Fibroblast of lung (primary cell): ENCODE measurements at places on chromosomes 4 and X.

DNA sequence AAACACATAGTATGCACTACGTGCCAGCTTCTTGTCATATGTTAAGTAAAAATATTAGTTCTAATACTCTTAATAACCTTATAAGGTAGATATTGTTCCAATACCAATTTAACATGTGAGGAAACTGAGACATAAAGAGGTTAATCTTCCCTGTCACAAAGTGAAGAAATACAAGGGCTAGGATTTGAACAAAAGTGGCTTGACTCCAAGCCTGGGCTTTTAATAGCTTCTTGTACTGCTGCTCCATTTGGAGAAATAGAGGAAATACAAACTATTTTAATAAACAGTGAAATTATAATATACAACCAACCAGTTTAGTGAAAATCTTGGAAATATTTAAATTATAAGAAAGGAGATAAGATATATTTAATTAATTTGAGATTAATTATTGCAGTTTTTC, 33.2 kb downstream of the TLL1 start:
- H3K27ac ChIP-seq = no peak overlapping the region
- H3K36me3 ChIP-seq = no peaks in the 10 kb centered on the region
- no peaks in the 10 kb centered on the region for H3K4me1 ChIP-seq
- no peak overlapping the region for H3K4me3 ChIP-seq
- no peaks in the 10 kb centered on the region for H3K27me3 ChIP-seq

DNA sequence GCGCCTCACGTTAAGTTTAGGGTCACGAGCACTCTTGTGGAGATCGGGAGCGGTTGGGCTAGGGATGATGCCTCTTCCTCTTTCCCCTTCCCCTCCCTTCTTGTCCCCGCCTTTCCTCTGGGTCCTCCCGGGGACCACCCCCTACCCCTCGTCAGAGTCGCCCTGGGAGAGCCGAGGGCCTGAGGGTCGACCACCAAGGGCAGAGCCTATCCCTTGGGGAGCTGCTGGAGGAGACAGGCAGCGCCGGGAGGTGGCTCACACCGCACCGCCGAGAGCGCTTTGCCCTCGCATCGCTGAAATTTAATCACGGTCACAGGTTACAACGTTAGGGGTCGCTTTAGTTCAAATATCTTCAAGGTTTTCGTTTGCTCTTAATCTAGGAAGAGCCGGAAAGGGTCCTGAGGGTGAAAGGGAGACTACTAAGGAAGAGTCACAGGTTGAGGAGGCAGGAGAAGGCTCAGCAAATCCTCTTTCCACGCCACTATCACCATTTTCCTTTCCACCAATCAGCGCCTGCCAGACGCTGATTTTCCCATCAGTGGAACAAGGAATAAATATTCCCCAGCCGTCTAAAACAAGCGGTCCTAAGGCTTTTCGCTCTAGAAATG, 528 bp upstream of the SNCA start:
- H3K36me3 ChIP-seq = no peaks in the 10 kb centered on the region
- peaks cover 16% of the 10 kb centered on the region for H3K27me3 ChIP-seq
- no peak overlapping the region for H3K27ac ChIP-seq

DNA sequence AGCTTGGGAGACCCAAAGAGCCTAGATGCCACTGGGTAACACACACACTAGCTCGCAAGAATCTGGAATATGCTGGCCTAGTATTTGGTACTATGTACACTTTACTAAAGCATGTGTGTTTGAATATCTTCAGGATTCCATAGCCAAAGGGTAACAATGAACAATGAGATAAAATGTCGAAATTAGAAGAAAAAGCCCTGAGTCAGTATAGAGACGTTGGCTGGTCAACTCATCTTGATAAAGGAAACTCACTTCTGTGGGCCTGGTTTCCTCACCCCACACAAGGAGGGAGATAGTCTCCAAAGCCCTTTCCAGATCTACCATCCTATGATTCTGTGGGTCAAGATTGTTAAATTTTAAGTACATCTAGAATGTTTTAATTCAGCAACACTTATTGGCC, 6.9 kb downstream of the ZDHHC9 start:
- H3K36me3 ChIP-seq = no peaks in the 10 kb centered on the region
- H3K27me3 ChIP-seq = no peaks in the 10 kb centered on the region
- peaks cover 2% of the 10 kb centered on the region for H3K4me1 ChIP-seq
- H3K4me3 ChIP-seq = no peak overlapping the region
- H3K27ac ChIP-seq = no peak overlapping the region

GRCh38 chr4:99099311-99099710, 10.7 kb upstream of the ADH5 start:
- no peaks in the 10 kb centered on the region for H3K27me3 ChIP-seq
- DNase-seq = no peak
- no peak overlapping the region for H3K4me3 ChIP-seq
- no peaks in the 10 kb centered on the region for H3K36me3 ChIP-seq
- H3K27ac ChIP-seq = no peak overlapping the region

- H3K4me3 ChIP-seq = no peak overlapping the region
- no peak overlapping the region for H3K27ac ChIP-seq
- H3K4me1 ChIP-seq = no peaks in the 10 kb centered on the region
- H3K27me3 ChIP-seq = no peaks in the 10 kb centered on the region
- no peak for DNase-seq
Measured at GRCh38 chrX:153450949-153451277, 5.1 kb upstream of the TREX2 start.

GRCh38 chr4:151184523-151185458, 85.4 kb downstream of the RPS3A start:
- H3K4me1 ChIP-seq = peaks cover 2% of the 10 kb centered on the region
- no peak overlapping the region for H3K4me3 ChIP-seq
- peak; percentile 83 for DNase-seq
- H3K27me3 ChIP-seq = no peaks in the 10 kb centered on the region

DNA sequence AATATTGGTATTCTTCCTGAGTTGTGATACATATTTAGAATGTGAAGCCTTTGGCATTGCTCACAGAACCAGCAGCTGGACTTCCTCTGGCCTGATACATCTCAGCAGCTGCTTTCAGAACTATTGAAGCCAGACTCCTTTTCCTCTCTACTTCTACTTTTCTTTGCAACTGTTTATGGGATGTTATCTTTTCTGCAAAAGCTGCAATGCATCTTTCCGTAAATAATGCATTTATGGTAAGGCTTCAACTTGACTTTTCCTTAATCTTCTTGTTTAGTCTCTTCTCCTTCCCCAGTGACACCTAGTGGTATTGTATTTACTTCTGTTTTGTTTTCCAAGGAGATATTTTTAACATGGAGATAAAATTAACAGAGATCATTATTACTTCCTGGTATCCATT, 1548.7 kb downstream of the PCDH7 start:
- H3K4me3 ChIP-seq = no peak overlapping the region
- DNase-seq = peak; percentile 28
- H3K27ac ChIP-seq = no peak overlapping the region

GRCh38 chr4:73452953-73453700, 17.1 kb downstream of the AFP start:
- peak; percentile 56 for DNase-seq
- H3K27ac ChIP-seq = no peak overlapping the region
- H3K4me1 ChIP-seq = peaks cover 5% of the 10 kb centered on the region

DNA sequence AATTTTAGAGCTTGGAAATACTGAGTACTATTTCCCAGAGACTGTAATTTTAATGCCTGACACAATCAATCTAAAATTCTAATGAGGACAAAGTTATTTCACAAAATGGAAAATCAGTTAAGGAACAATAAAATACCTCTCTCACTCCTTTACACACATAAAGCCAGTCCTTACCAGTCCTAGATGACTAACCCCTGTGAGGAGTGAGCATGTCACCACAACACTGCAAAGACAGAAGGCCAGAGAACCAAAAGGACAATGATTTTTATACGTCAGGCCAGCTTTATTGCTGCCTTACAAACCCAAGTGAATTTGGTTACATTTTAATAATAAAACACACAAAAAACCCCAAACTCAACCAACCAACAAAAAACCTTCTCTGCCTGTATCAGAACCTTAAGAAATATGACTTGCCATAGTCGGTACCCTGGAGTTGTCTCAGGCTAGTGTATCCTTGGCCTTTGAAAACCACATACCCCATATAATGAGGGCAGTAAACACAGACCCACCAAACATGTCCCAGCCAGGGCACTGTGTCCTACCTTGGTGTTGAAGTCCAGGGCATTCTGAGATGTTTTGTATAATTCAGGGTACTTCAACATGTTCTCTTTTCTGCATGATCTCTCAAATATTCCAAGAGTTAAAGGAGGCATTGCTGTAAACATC, 57.6 kb downstream of the SHISA3 start:
- no peaks in the 10 kb centered on the region for H3K36me3 ChIP-seq
- no peaks in the 10 kb centered on the region for H3K27me3 ChIP-seq
- H3K4me1 ChIP-seq = no peaks in the 10 kb centered on the region
- H3K4me3 ChIP-seq = no peak overlapping the region
- DNase-seq = no peak

- no peaks in the 10 kb centered on the region for H3K4me1 ChIP-seq
- no peaks in the 10 kb centered on the region for H3K27me3 ChIP-seq
- peak; percentile 13 for DNase-seq
- no peak overlapping the region for H3K4me3 ChIP-seq
- no peaks in the 10 kb centered on the region for H3K36me3 ChIP-seq
Measured at GRCh38 chr4:163748449-163748848, 254.0 kb downstream of the TMA16 start.
